ENCODE measurements at places on chromosomes 2 and 18.

GRCh38 chr2:33267756-33268155 is 208.7 kb upstream of the RASGRP3 start:
- DNase-seq, result no peak

DNA sequence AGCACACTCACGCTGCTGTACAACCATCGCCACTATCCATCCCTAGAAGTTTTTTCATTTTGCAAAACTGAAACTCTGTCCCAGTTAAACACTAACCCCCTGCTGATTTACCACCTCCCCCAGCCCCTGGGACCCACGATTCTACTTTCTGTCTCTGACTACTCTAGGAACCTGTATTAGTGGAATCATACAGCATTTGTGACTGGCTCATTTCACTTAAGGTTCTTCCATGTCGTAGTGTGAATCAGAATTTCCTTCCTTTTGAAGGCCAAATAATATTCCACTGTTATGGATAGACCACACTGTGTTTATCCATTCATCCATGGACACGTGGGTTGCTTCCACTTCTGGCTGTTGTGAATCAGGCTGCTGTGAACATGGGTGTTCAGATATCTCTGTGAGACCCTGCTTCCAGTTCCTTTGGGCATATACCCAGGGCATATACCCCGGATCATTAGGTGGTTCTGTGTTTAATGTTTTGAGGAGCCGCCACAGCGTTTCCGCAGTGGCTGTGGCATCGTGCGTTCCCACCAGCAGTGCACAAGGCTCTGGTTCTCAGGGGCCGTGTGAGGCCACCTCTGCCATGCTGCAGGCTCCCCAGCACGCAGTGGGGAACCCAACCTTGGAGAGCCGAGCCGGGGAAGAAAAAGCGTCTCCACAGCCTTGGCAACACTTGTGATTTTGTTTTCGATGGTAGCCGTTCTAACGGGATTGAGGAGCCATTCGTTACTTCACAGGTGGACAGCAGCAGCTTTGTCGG is 10.1 kb downstream of the RAMP1 start:
- no peak for DNase-seq

GRCh38 chr2:169546756-169547155 is 26.9 kb downstream of the FASTKD1 start:
- no peak for DNase-seq

GRCh38 chr2:159936471-159936870 is 125.9 kb downstream of the PLA2R1 start:
- no peak for DNase-seq

- DNase-seq, result no peak
Observed at GRCh38 chr2:187906021-187906420, 351.8 kb upstream of the TFPI start.

- DNase-seq, result no peak
Observed at GRCh38 chr2:166163775-166164174, 36.0 kb upstream of the SCN1A start.

GRCh38 chr2:128317181-128317898 is 1.3 kb downstream of the HS6ST1 start:
- peak; percentile 68 for DNase-seq

DNA sequence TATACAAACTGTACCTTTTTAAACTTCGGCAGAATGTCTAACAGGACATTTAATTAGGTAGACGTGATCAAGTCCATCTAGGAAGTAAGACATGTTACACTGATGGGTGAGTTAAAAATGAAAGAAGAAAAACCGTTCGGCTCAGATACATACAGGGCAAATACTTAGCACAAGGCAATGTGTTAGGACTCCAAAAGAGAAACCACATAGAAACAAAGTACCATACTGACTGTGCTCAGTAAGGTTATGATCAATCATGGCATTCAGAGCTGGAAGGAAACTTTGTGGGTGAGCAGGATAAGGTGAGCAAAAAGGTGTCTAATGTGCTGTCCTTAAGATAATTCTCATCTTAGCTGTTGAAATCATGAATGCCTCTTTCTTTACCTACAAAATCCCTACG is 211.9 kb downstream of the STK39 start:
- DNase-seq, result no peak

GRCh38 chr2:120923426-120923825 is 187.8 kb downstream of the GLI2 start:
- no peak for DNase-seq

- DNase-seq, result no peak
Observed at GRCh38 chr2:42795275-42795674, 2.9 kb upstream of the HAAO start.

DNA sequence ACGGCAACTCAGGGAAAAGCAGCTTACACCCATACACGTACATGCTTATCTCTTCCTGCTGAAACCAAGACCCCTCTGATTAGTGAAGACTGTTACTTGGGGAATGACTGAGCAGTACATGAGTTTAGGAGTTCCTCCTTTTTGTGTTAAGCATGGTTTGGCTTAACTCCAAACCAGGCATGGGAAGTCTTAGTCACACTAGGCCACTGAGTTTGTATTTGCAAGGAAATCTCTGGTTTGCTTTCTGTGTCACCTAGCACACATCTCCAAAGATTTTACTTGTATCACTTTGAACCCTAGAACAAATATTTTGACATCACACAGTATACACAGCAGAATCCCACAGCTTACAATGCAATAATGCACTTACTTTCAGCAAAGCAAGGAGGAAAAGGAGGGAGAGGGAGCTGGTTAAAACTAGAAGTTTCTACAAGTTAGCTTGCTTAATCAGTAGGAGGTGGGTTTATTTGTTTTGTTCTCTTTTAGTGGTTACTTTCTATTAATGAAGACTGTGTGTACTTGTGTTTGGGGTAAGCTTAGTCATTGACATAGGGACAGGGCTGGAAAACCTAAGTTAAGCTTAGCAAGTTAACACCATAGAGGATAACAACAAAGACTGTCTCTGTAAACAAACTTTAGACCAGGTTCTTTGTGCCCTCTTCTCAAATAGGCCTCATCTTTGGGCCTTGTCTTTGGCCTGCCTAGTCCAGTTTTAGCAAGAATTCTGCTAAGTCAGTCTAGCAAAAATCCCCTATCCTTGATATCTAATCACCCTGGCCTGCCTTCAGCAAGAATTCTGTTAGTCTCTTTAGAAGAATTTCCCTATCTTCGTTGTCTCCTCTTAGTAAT is 219.4 kb downstream of the MREG start:
- no peak for DNase-seq

- DNase-seq, result no peak
Observed at GRCh38 chr2:197801033-197801432, 3.4 kb upstream of the PLCL1 start.

- no peak for DNase-seq
Observed at GRCh38 chr2:170034596-170034995, 143.4 kb upstream of the MYO3B start.

DNA sequence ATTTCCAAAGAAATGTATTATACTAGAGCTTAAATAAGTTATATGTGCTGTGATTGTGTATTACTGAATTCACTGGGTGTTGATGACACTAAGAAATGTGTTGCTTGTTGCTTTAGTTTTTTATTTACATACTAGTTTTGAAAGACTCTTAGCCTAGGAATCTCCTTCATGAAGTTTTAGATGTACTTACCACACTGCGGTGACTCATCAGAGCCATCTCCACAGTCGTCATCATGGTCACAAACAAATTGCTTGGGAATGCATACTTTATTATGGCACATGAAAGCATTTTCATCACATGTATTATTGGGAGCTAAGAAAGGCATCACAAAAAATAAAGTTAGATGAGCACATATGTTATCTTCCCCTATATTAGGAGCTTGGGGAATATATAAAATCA is 1624.2 kb downstream of the LRP1B start:
- DNase-seq, result no peak

All from activated naive CD4-positive, alpha-beta T cell treated with anti-CD3 and anti-CD28 coated beads, Interleukin-2, amount 10 ng/mL, durations not matched to agents 7 days and 5 days (primary cell).